ENCODE measurements at places on chromosomes 7 and 10.

DNA sequence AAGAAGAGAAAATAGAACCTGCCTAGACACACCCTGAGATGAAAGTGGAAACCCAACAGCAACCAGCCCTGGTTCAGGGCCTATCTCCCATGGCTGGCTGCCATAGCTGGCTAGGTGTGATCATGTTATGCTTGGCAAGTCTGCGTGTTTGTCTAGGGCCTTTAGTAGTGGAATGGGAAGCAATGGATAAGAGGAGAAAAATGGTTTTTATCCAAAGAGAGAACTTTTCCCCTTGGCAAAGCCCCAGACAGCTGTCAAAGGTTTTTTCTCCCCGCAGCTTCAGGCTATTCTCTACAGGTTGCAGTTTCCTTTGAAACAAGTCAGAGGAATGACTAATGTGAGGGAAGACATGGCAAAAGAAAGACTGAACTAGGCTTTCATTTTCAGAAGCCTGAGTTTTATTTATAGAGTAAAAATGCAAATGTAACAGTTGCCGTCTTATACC, 161.5 kb downstream of the SEMA3D start:
- DNase-seq: no peak

DNA sequence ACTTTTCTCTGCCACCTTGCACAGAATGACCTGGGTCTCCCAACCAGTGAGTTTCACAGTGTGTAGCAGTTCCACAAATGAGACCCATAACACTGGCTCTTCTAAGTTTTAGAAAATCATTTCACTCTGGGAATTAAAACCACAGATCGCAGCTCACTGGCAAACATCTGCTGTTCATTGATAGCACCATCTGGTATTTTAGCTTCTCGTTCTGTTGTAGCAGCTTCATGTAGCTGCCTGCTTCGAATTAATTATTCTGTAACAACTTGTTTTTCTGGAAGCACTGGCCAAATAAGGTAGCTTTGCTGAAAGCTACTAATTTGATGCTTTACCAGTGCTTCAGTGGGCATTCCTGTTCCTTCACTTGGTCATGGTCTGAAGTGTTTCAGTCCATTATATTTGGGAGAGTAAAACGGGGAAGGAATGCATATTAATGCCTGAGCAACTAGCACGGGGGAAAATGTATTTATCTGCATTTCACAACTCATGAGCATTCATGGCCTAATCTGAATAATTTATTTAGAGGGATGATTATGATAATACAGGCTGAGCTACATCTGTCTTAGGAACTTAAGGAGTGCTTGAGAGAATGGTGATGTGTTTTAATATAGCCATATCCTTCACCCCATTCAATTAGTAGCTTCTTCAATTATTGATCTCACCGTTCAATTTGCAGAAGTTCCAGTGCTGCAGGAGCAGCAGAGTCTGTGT, 447.4 kb downstream of the XPNPEP1 start:
- no peak for DNase-seq

DNA sequence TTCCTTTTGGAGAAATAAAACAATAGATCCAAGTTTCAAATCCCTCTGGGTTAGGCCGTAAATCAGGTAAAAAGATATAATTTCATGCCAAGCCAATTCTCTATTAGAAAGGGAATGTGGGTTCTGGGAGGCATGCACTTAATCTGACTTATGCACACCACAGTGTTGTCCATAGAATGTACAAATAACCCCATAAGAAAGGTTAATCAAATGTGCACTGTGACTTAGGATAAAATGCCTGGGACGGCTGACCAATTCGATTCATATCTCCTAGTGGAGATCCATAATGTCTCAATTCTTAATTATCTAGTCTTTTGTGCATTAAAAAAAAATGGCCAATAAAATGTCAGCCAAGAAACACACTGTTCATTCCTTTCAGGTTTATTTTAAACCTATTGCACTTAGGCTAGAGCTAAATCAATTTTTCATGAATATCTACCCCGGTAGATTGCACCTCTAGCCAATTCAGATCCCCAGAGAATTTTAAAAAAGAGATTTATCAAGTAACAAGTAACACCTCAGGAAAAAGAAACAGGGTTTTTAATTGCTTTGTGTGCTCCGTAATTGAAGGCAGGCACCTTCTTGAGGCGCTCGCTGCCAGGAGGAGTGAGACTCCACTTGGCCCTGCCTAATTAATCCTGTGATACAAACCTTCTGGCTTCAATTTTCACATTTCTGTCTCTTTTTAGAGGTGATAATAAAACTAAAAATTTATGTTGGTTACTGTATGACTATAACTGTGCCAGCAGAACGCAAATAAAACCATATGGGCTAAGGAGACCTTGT, 265.1 kb downstream of the ETV1 start:
- no peak for DNase-seq

- DNase-seq: no peak
Observed at GRCh38 chr10:13617116-13617515, 30.4 kb downstream of the PRPF18 start.
